Bronchial epithelial cell (primary cell): ENCODE measurements at places on chromosomes 11 and 22. TPM values are rescaled to one million over a fixed set of nuclear protein-coding genes. Genes with fewer than 3 reads are reported as not detected.
A peak's percentile ranks its signal among the peaks of the same experiment; 100 is the strongest.

- no peak for DNase-seq
These were observed 27.9 kb downstream of the DDX6 start for GRCh38 chr11:118763041-118763440.

GRCh38 chr11:126284829-126285228 lies 1.9 kb downstream of the TIRAP start:
- DNase-seq, result peak; percentile 95

- DNase-seq, result peak; percentile 20
These were observed at the start of gene TUBA8 for GRCh38 chr22:18110194-18110953. TSS of gene TUBA8 (plus strand) at chr22:18110809. CDS start at chr22:18110866, 57 bp downstream.

DNA sequence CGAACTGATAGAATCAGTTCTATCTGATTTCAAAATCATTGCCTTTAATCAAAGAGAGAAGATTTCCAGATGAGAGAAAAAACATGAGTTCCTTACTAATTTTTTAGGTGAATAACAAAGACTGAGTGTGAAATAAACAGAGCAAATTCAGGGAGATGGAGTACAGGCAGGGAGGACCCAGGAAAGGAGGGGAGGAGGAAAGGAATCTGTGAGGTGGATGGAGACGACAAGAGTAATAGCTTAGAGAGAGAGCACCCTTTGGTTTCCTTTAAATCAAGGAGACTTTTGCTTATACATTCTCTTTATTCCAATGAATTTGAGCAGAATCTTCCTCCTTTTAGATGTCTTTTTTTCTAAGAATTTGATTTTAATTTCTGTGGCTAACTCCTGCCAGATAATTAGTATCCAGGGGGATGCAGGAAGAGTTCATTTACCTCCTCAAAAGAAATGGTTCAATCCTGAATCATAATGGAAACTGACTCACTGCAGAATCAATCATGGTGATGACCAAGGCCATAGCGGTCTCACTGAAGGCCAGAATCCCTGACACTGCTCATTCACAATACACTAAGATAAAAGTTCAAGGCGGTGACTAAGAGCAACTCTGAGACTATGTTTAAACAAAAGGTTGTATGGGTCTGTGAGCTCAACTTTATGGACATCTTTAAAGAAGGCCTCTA lies 234.0 kb upstream of the ZC3H12C start:
- DNase-seq, result peak; percentile 77

DNA sequence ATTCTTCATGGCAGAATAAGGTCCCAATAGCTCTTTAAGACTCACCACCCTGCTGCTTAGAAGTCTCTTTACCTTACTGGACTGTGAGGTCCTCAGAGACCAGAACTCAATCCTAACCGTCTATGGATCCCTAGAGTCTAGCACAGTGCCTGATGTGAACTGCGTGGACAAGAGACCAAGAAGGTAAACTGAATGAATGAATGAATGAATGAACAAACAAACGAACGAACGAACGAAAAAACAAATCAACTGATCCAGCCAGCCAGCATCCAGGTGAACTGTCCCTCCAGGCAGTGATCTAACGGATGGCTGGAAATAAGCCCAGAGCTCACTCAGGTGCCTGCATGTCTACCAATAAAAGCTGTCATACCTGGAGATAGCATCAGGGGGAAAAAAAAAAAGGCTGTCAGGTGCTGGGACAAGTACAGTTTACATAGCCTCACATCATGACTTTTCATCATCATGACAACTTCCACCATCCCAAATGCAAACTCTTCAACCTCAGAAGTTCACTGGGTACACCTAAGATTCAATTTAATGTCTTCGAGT lies 59.8 kb downstream of the PACSIN2 start:
- DNase-seq, result no peak

DNA sequence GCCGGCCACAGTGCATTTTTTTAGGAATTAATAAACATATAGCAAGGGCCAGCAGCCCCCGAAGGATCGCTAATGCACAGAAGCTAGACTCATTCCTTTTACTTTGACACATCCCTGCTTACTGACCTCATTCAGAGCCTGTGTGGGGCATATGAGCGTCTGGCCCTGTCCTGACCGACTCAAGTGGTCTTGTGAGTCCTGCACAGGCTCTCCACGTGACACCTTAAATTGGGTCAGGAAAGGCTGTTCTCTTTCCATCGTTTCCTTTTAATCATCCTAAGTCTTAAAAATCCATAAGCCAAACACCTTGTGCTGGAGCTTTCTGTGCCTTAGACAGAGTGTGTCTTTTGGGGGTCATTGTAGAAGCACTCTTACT lies 18.6 kb downstream of the SDHAF2 start:
- DNase-seq, result no peak

GRCh38 chr11:862696-863022 lies 20.0 kb downstream of the TSPAN4 start:
- no peak for DNase-seq

GRCh38 chr11:2677127-2677526 lies 22.7 kb downstream of the KCNQ1OT1 start:
- DNase-seq, result no peak

GRCh38 chr11:6219359-6219758 lies 14.0 kb downstream of the C11orf42 start:
- peak; percentile 94 for DNase-seq

DNA sequence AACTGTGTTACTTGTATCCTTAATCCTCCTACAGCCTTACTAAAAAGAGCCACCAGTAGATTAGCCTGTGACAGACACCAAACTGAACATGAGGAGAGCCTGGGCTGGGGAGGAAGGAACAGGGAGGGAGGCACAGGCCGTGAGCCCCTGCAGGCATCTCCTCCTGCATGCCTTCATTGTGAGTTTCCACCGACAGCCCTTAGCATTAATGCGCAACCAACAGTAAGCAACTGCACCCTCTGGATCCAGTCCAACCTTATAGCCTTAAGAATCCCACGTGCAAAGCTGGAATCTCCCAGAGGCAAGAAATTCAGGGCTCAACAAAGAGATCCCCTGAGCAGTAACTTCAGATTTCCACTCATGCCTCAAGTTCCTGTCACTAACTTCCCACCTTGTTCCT lies 84.6 kb downstream of the ETS1 start:
- DNase-seq, result peak; percentile 75

DNA sequence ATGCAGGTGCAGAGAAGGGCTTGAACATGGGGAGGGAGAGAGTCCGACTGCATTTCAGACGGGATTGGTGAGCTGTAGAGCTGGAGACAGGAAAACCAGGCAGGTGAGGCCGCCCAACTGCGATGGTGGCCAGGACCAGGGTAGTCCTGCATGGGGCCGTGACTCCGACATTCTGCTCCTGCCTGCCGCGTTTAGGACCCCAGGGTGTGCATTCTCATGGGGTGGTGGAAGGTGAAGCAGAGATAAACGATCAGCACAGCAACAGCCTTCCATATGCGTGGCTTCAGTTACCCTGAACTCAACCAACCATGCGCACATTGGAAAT lies 29.3 kb downstream of the SHANK2 start:
- no peak for DNase-seq

- no peak for DNase-seq
These were observed 1130.0 kb downstream of the DLG2 start for GRCh38 chr11:84497181-84497580.

GRCh38 chr22:39518144-39518786 lies 2.1 kb upstream of the ATF4 start:
- no peak for DNase-seq

- no peak for DNase-seq
These were observed 10.4 kb downstream of the ATXN10 start for GRCh38 chr22:45682064-45682463.

DNA sequence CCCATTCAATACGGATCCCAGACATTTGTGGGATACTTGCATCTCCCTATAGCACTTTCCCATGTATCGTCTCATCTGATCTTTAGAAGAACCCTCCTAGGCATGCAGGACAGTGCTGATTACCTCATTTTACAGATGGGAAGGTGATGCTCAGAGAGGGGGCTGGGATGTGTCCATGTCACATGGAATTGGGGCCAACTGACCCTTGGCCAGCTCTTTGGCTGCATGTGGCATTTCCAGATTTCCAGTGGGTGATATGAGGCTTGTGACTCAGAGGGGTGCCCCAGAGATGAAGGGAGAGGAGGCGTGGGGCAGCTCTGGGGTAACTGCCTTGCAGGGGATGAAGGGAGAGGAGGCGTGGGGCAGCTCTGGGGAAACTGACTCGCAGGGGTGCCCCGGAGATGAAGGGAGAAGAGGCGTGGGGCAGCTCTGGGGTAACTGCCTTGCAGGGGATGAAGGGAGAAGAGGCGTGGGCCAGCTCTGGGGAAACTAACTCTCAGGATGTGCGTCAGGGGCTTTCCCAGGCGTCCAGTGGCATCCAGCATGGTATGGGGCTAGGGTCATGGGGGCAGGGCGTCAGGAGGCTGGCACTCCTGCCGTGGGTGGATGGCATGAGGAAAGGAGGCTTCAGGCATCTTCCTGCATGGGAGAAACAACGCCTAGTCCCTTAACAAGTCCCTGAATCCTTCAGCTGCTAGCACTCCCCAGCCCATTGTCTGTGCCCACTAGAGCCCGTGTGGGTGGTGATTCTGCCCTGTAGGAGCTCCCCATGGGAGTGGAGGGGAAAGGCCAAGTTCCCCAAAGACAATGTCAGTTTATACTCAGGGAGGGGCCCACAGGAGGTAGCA lies 11.9 kb upstream of the CERK start:
- DNase-seq, result no peak

SLCO2B1 gene
- total RNA-seq, result not detected in 2 replicates

P2RY6 gene
- total RNA-seq, result 0.26 TPM in 1 of 2 replicates, not detected in the other

CCDC89 gene
- 0.13 TPM in 1 of 2 replicates, not detected in the other for total RNA-seq

UPK3A gene
- total RNA-seq, result not detected in 2 replicates

MFRP gene
- total RNA-seq, result not detected in 2 replicates
